ENCODE measurements at places on chromosomes 5 and 9.

GRCh38 chr5:149421834-149422233 lies 42.7 kb upstream of the IL17B start:
- no peak for DNase-seq

DNA sequence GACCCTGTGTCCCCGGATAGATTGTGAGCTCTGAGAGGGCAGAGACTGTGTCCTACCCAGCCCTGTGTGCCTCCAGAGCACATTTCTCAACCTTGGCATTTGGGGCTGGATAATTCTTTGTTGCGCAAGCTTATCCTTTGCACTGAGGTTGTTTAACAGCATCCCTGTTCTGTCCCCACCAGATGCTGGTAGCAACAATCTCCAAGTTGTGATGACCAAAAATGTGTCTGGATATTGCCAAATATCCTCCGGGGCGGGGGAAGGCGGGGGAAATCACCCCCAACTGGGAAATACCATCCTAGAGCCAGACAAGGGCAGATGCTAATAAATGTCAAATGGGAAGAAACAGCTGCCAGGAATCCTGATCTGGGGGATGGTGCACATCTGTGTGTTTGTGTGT lies 24.0 kb upstream of the TNIP1 start:
- DNase-seq: peak; percentile 89

DNA sequence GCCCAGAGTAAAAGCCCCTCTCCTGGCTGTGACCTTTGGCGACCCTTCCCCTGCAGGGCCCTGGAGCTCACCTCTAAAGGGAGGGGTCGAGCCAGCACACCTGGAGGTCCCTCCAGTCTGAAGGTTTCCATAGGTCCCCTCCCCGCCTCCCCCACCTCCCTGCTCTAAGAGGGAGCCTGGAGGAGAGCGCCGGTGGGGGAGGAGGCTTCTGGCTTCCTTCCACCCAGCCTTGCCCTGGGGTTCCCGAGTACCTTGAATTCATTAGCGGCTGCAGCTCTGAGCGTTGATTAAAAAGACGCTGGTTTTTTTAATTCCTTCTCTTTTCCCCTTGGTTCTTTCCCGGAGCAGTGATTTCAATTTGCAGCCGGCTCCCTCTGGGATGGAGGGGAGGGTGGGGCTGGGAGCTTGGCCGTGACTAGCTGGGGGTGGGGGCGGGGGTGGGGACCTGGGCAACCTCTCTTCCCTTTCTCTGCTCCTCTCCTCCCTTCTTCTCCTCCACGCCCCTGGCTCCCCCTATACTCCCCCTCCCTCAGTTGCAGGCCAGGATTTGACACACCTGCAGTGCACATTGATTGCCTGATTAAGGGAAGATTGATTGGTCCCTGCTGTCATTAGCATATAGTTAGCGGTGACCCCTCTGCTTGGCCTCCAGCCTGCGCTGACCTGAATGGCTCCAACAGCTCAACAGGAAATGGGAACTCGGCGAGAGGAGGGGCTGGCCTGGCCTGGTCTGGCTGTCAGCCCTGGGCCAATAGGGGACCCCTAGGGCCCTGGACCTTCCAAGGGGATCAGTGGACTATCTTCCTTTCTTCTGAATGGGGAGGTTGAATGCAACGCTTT lies 67.5 kb upstream of the RAPGEF1 start:
- DNase-seq: no peak

GRCh38 chr5:40605295-40605958 lies 74.3 kb upstream of the PTGER4 start:
- peak; percentile 65 for DNase-seq

Data from MCF 10A (cell line).